ENCODE measurements at places on chromosomes 5 and 9.
A peak's percentile ranks its signal among the peaks of the same experiment; 100 is the strongest.

DNA sequence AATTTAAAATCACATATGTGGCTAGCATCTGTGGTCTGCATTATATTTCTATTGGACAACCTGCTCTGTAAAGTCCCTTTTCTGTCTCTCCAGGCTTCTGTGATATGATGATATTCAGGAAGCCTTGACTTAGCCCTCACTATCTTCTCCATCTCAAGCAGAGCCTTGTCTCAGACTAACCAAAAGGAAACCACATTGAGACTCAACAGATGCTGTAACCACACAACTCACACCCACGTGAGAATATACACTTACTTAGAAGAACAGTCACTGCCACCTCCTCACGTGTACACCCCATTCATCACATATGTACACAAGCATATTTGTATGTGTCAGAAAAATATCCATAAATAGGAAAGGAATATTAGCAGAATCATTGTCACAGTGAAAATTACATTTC is 33.6 kb downstream of the HTR4 start:
- no peak for DNase-seq

GRCh38 chr9:76571743-76572146 is 112.8 kb downstream of the GCNT1 start:
- no peak for DNase-seq

DNA sequence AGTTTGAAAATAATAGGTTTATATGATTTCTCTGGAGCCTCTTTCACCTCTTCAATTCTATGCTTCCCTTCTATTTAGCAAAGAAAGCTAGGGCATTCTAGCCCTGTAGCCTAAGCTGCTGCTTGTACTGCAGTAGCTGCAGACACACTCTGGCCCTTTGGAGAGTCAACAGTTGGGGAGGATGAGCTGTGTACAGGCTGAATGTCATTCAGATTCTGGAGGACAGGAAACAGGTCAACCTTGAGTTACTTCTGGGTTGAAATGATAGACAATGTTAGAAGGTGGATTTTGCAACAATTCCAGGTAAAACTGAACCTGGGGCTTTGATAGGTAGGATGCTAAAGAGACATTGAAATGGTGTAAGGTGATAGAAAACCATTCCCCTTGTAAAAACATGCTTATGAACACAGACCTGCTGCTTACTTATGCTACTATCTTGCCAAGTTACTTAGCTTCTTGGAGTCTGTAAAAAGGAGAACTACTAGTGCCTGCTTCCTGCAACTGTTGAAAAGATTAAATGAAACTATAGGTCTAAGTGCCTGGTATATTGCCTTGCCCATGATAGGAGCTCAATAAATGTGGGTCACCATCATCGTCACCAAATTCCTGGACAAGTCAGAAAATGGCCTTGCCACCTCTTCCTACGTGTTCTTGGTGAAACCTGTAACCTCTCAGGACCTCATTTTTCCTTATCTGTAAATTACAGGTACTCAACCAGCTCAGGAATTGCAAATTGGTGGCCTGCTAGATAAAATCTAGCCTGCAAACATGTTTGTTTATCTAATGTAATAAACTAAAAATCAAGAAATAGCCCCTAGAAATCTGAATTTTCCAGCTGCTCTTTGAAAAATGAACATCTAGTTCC is 83.7 kb downstream of the GALNT10 start:
- no peak for DNase-seq

DNA sequence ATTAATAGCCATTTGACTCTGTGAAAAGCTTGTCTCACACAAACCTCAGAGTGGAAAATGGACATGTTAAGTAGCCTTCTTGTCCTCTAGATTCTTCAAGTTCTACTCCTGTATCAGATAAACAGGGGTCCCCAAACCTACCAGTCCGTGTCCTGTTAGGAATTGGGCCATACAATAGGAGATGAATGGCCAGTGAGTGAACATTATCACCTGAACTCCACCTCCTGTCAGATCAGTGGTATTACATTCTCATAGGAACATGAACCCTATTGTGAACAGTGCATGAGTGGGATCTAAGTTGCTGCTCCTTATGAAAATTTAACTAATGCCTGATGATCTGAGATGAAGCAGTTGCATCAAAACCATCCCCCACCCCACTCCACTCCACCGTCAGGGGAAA is 136.3 kb downstream of the TMEM232 start:
- DNase-seq = no peak

- DNase-seq = peak; percentile 82
Observed at GRCh38 chr5:172932313-172933017, 26.8 kb upstream of the RPL26L1 start.

GRCh38 chr5:82664732-82665131 is 386.6 kb upstream of the RPS23 start:
- no peak for DNase-seq
